ENCODE measurements at places on chromosomes 16 and 17.

DNA sequence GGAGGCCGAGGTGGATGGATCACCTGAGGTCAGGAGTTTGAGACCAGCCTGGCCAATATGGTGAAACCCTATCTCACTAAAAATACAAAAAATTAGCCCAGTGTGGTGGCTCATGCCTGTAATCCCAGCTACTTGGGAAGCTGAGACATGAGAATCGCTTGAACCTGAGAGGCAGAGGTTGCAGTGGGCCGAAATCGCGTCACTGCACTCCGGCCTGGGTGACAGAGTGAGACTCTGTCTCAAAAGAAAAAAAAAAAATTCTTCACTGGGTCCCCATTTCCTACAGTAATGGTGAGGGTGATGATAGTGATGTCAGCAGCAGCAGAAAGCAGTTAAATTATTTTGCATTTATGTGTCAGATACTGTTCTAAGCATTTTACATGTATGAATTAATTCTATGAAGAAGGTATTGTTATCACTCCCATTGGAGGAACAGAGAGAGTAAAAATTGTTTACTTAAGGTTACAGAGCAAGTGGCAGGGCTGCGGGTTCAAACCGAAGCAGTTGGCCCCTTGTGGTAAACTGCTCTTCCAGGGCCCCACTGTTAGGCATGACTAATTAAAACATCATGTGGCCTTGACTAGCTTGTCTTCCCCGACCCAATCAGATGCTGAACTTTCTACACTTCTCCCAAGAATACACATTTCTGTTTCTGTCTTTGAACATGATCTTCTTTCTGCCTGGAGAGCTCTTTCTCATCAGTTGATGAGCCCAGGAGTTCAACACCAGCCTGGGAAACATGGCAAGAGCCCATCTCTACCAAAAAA, 45.8 kb downstream of the STAT3 start:
- no peak for DNase-seq

DNA sequence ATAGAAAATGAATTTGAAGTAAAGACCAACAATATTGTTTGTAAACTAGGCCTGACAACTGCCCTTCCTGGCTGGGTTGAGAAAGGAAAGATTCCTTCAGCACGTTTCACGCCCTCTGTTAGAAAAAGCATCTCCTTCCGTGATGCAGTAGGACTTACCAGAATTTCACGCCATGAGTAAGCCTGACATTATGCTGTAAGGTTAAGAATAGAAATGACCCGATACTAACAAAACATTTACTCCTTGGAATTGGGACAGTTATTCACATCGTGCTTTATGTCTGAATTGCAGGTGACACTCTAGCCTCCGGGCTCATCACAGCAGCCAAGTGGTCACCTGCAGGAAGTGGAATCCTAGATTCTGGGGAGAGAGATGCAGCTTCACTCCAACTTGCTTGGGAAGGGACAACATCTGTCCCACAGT, 17.5 kb downstream of the MARCHF10 start:
- DNase-seq: peak; percentile 40

- DNase-seq: no peak
Measured at GRCh38 chr16:17511340-17511739, 40.6 kb upstream of the XYLT1 start.

GRCh38 chr17:49388290-49388640, 26.2 kb upstream of the ZNF652 start:
- DNase-seq: no peak

DNA sequence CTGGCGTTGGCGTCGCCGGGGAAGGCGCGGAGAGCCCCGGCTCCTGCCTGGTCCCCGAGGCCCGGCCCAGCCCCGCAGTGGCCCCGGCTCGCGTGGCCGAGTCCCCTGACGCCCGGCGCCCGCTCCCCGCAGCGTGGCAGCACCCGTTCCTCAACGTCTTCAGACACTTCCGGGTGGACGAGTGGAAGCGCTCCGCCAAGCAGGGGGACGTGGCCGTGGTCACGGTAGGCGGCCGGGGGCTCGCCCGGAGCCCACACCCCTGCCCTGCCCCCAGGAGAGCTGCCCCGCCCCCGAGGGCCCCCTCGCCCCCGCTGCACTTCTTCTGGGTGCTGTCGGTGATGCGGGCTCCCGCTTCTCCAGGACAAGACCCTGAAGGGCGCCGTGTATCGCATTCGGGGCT, 466 bp downstream of the WDR90 start:
- DNase-seq: no peak

DNA sequence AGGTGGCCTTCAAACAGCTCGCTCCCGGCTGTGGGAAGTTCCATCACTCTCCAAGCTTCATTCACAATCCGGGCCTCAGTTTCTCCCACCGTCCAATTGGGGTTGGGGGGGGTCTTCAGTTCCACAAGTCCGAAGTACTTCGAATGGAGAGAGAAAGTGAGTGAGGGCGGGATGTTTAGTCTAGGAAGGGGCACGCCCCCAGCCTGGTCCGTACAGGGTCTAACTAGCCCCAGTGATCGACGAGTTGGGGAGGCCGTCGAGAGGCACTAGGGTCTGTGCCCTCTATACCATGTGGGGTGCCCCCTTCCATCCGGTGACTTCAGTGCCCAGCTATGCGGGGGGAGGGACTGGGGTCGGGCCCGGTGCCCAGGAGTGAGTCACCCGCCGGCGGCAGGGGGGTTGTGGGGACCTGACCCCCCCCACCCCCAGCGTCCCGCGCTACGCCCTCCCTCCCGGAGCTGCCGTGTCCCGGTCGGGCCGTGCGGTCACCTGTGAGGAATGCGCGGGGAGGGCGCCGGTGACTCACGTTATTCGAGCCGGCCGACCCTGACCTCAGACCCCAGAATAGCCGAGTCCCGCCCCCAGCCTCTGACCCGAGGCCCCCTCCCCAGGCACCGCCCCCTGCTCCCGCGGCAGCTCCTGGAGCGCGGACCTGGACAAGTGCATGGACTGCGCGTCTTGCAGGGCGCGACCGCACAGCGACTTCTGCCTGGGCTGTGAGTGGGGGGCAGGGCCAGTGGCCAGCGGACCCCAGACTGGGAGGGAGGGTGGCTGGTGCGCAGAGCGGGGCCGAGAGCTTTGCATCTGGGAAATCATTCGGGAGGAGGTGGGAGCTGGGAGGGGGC, 658 bp downstream of the TNFRSF12A start:
- DNase-seq: peak; percentile 89

DNA sequence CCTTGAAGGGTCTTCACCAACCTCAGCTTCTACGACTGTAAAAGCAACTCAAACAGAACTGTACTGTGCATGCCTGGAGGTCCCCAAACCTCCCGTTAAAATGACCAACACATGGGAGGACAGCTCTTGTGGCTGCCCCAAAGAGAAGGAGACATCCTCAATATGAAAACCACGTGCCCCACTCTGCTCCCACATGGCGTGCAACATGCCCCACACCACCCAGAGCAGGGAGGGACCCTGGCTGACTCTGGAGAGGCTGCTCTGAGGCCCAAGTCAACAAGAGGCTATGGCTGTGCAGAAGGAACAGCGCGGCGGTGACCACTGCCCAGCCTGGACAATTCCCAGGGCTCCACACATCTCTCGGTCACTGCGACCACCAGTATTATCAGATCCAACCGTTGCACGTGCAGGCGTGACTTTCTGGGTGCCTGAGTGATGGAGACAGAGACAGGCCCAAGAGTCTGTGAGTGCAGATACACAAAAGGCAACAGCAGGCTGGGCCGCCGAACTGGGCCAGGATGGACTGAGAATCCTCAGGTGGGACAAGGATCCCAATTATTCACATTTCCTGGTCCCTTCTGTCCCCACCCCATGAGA, 1.4 kb downstream of the PLD6 start:
- no peak for DNase-seq

- DNase-seq: no peak
Measured at GRCh38 chr17:49543860-49544259, 31.8 kb upstream of the NXPH3 start.

- DNase-seq: no peak
Measured at GRCh38 chr17:81983639-81984373, 6.4 kb downstream of the ASPSCR1 start.
